NCI-H510A (cell line): ENCODE measurements at places on chromosomes 3 and 15.

- DNase-seq = no peak
Observed at GRCh38 chr3:16888785-16889607, 4.2 kb downstream of the PLCL2 start.

DNA sequence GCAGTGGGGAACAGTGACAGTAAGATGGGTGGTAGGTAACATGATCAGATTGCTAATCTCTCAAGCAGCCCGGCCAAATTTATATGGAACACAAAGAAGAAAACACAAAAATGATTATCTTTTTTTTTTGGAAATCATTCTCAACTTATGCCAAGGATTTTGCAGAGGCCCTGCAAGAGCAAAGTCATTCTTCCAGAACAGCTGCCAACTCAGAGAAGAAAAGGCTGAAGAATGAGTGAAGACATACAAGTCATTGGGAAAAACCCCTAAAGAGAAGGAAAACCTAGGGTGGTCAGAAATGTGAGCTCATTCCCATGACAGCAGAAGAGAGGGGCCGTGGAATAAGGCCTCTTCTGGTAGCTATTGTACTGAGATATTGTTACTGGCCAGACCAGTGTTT is 246.7 kb downstream of the SHOX2 start:
- DNase-seq = no peak

GRCh38 chr3:196737655-196738054 is 2.0 kb upstream of the PAK2 start:
- no peak for DNase-seq

GRCh38 chr15:85690561-85691231 is 104.0 kb downstream of the KLHL25 start:
- no peak for DNase-seq

DNA sequence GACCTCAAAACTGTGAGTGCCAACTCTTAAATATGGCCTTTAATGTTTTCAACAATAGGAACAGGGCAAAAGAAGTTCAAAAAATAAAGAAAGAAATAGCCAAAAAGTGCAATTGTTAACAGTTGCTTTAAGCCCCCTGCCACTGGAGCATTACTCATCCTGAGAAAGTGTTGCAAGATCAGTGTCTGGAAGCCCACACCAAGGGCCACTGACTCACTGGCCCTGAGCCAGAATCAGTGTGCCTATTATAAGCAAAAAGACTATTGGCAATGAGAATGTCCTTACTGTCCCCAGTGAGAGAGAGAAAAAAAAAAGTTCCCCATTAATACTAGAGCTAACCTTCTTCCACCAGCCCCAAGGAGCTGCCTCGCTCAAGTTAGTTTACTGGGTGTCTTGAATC is 480.1 kb upstream of the ZNF385D start:
- DNase-seq = no peak
